ENCODE measurements at places on chromosomes 1 and 21.

DNA sequence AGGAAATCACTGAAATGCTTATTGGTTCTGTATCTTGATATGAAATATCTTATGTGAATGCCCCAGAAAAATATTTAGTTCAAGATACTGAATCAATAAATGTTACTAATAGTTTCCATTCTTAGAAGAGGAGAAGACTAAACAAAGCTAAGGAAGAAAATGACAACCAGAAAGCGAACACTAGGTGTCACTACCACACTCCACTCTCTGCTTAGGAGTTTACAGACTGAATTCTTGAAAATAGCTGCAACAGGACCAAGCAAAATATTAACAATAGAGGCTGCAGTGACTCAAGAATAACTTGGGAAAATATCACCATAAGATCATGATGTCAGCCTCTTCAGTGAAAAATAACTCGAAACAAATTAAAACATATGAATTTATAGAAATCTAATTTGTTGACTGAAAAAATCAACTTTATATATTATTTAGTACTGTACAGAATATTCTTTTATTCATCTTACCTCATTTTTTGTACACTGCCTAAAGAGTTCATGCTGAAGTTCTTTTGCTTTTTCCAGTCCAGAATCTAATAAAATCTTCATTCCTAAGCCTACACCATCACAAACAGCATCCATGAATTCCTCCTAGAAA lies 61.6 kb downstream of the KIF14 start:
- peak; percentile 42 for DNase-seq

DNA sequence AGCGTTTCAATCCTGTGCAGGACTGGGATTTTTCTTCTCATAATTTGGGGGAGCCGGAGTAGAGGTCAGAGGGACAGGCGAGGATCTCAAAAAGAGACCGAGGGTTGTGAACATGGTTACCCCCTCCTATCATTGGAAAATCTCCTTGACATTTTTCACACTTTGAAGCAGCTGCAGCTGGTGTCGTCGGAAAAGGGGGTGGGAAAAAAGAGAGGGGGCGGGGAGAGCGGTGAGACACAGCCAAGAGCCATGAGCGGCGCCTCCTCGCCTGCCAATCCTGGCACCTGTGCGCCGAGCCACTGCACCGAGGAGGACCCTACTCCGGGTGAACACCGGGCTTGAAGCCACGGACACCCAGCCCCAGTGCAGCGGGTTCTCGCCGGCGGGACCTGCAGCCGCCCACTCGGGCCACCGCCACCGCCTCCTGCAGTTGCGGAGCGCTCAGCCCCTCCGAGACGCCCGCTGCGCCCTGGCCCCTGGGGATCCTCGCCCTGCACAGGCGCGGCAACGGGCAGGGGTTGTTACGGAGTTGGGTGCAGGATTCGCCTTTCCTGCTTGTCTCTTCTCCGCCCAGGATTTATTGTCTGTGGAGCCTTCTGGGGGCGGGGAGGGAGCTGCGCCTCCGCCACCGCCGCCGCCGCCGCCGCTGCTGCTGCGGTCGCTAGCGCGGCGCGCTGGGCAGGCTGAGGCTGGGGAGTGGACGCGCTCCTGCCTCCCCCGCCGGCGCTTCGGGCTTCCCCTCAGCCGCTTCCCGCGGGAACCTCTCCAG lies at the start of gene LRRC7:
Gene LRRC7 (plus strand): TSS at position 271 of the 769 bp plus-strand sequence. CDS start 718 bp downstream, outside the sequence.
- peak; percentile 0 for DNase-seq

DNA sequence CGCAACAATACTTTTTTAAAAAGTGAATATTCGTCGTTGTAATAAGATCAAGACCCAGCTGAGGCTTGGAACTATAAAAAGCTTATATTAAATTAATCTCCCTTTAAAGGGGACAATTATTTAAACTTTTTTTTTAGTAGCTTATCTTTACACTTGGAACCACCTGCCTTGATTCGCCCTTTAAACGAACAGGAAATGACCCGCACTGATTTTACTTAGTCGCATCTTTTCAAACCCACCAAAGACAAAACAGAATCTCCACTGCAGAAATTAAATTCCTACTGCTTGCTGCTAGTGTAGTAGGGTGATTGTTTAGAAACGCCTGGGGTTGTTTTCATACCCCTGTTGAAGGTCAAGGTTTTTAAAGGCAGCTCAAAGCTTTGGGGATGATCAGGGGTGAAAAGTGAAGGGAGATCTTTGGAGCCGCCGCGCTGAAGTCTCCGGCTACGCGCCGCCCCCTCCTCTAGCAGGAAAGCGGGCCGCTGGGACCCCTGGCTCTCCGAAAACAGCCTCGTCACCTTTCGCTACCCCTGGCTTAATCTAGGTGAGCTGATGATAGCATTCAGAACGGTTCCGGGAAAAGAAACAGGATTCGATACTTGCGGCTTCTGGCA lies 163.4 kb downstream of the RUNX1 start:
- DNase-seq, result peak; percentile 29

DNA sequence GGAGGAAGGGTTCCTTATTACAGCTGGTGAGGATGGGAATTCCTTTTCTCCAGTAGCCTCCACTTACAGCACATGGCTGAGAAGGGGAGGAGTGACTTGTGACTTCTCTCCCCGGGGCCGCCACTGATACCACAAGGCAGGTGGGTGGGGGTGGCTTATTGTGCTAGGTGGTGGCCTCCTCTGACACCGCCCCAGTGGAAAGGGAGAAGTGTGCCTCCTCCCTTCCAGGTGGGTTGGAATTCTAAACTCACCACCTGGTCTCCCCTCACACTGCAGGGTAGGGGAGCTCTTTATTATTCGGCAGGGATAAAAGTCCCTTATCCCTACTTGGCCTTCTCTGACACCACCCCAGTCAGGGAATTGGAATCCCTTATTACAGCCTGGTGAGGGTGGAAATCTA lies 89.5 kb downstream of the CCDC30 start:
- DNase-seq, result no peak

DNA sequence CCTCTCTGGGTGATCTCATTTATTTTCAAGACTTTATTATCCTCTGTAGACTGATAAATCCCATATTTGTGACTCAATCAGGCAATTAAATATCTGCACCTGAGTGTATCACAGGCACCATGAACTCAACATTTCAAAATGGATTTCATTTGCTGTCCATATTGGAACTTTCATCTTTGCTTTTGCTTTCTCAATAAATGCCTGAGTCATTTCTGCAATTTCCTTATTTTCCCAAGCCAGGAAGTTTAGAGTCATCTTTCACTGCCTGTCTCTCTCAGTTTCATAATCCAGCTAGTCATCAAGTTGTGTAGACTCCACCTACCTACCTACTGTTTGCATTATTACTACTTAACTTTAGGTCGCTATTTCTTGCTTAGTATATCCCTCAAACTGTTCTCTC lies 540.9 kb downstream of the LMO4 start:
- DNase-seq, result no peak

DNA sequence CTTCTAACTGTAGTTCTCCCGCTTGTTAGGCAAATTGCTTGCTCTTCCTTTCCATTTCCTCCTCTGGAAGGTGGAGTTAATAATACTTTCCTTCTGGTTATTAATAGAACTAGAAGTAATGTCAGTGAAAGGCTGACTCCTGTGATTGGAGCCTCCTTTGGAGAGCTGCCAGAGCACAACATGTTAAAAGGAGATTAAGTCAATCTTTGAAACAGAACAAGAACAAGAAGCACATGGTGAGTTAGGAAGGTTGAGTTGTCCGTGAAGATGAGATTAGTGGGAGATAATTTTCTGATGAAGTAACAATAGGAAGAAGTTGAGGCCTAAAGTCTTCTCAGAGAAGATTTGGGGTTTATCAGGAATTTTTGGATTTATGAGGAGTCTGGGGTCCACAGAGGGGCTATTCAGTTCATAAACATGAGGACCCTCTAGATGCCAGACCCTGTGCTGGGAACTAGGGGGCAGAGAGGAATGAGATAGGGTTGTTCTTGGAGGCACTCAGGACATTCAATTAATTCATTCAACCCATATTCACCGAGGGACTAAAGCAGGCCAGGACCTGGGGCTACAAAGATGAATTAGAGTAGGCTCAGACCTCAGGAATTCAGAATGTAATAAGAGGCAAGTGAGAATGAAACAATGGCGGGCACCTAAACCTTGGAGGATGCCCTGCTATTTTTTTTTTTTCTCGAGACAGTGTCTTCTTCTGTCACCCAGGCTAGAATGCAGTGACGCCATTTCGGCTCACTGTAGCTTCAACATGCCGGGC lies 40.7 kb upstream of the DHCR24 start:
- DNase-seq, result no peak

DNA sequence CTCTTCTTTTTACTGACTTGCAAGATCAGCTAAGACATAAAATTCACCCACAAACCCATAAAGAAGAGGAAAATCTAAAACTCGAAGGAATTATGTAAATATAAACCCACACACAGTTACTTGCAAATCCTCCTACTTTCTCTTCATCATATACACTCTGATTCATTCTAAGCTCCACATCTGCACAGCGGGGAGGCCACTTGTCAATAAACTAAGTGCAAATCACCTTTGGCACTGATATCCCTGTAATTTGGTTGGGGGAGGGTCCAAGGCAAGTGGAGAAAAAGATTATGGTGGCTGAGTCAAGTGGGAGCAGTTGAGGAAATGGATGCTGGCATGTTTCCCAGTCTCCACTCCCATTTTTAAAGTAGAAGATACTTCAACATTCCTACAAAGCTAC lies 596.5 kb downstream of the MATN1 start:
- no peak for DNase-seq

GRCh38 chr1:5369223-5369622 lies 623.0 kb downstream of the NPHP4 start:
- peak; percentile 34 for DNase-seq

- DNase-seq, result no peak
These were observed 23.0 kb downstream of the KNCN start for GRCh38 chr1:46528297-46528955.

- DNase-seq, result no peak
These were observed 6.2 kb downstream of the KCNK1 start for GRCh38 chr1:233620065-233620464.

GRCh38 chr1:3992103-3992556 lies 92.1 kb upstream of the C1orf174 start:
- no peak for DNase-seq

DNA sequence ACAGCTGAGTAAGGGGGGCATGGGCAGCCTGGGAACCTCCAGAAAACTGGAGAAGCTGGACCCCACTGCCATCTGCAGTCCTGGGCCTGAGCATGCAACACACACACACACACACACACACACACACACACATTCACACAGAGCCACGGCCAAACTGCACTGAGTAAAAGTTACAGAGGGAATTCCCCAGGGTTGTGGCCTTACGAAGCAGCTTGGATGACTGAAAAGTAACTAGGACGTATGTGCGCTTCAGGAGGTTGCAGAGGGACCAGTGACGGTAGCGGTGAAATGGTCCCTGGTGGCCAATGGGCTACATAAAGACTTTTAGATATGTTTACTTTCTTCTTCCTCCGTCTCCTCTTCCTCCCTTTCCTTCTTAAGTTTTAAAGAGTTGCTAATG lies 232.5 kb upstream of the TMEM51 start:
- no peak for DNase-seq

DNA sequence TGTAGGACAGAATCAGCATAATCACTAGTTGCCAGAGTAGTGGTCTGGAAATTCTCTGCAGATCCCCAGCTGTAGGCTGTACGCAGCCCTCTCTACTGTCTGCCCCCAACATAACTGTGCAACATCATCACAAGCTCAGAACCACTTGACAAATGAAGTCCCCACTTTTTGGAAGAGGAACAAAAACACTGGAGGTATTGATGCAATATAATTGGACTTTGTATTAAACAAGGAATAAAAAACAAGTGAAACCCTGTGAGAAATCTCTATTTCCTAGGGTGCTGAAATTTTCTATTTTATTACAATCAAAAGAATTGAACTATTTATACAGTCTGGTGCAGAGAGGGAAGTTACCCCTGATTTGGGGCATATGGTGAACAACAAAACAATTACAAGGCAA lies 15.2 kb downstream of the PHTF1 start:
- DNase-seq, result no peak

GRCh38 chr1:225762002-225762441 lies 15.6 kb upstream of the SRP9 start:
- no peak for DNase-seq

GRCh38 chr1:151992303-151993083 lies 1.2 kb downstream of the S100A10 start:
- peak; percentile 99 for DNase-seq

DNA sequence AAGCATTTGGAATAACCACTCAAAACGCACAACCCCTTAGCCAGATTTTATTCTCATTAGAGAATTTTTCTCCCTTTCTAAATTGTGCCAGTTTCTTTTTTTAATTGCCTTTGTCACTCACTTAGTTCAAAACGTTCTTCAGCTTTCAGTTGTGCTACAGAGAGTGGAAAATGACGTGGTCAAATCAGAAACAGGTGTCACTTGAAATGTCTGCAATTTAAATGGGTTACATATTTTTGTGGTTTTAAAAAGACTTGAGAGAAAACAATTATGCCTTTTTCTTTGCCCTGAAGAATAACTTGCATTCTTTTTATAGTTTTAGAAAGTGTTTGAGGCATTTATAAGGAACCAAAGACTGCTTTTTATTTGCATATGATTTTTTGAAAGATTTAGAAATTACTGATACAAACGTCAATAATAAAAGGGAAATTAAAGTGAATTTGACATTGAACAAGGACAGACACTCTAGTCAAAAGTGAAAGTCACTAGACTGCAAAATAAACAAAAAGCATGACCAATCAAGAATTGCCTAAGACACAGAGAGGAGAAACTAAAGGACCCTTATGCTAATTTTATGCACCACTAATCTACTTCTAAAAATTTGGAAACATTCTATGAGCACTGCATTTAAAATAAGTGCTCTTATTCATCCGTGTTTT lies 191.0 kb downstream of the TPR start:
- DNase-seq, result no peak

DNA sequence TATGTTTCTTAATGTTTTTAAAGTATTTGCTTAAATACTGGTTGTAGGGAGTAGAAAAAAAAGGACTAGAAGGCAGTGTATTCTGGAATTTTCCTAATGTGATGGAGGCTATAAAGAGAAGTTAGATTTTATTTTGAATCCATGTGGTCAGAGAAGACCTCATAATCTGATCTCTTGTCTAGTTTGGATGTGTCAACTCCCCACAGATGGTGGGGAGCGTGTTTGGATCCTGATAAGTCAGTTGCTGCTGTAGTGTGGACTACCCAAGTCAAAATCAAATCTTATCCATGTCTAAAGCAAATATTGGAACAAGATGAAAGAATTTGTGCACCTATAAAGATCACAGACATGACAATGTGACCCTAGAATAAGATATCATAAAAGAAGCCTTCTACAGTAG lies 918.0 kb downstream of the LTN1 start:
- DNase-seq, result no peak

- peak; percentile 80 for DNase-seq
These were observed 37.7 kb downstream of the SYF2 start for GRCh38 chr1:25194572-25195020.

GRCh38 chr1:201184307-201185122 lies 6.1 kb upstream of the IGFN1 start:
- DNase-seq, result peak; percentile 82
